ENCODE measurements at places on chromosomes 11 and 22.

DNA sequence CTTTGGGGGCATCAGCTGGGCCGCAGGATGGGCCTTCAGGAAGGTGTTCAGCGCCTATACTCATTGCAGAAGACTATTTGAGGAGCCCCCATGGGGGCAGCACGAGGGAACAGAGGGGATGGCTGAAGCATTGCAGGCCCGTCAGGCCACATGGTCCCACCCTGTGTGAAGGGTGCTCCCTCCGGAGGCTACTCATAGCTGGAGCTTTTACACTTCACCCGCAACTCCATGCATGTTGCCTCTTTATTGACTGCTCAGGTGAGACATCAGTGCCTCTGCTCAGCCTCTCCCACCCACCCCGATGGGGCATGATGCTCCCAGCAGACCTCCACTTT lies 1500.9 kb downstream of the TBC1D22A start:
- DNase-seq: no peak

DNA sequence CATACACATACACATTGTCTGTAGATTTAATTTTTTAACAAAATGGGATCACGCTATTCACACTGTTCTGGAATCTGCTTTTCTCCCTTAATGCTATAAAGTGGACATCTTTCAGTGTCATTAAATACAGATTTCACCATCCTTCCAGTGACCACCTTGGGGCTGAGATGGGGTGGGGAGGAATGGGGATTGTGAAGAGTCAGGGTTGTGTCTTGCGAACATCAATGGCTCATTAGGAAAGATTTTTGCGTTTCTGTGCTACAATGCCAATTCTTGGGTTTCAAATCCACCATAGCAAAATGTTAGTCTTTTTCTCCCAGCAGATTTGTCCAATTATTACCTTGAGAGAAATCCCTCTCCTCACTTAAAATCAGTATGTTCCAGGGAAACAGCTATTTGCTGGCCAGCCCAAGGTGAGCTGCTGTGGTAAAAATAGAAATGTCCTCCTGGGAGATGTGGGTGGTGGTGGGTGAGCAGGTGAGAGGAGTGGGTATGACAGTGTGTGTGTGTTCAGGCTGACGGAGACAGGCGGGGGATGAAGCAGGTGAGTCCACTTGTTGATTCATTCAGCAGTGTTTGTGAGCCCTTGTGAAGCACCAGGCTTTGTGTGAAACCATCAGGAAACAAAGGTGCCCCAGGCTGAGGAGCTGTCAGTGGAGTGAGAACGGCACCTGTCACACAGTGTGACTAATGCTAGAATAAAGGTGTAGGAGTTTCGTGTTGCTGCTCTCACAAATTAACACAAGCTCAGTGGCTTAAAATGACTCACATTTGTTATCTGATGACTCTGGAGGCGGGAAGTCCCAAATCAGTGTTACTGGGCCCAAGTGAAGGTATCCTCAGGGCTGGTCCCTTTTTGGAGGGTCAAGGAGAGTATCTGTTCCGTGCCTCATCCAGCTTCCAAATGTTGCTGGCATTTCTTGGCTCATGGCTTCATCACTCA lies 1.7 kb upstream of the CBX6 start:
- DNase-seq: no peak

DNA sequence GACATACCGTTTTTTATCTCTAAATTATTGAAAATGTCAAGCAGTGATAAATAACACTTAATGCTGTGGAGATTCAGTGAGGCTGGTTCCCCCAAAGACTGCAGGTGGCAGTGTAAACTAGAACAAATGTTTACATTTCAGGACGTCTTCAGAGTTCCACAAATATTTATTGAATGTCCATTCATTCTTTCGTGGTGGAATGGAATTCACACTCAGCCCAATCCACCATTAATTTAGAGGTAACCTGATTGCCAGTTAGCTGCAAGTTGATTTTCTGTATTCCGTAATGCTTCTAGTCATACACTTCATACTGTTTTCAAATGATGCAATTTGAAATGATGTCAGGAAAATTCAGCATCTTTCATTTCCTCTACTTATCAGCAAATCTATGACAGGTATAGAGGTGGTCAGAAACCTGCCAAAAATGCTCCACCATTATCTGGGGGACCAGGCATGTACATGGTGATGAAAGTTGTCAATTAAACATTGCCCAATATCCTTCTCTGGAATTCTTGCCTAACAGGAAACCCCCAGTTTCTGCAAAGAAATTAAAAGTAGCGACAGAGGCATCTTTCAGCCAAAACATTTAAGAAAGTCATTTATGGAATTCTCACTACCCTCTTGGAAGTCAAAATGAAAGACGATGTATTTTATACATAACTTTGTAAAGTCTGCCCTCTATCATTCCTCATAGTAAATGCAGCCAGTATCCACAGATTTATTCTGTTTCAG lies 94.3 kb upstream of the BMAL1 start:
- peak; percentile 63 for DNase-seq

- DNase-seq: no peak
These were observed 97.0 kb upstream of the E2F8 start for GRCh38 chr11:19337779-19338178.

GRCh38 chr11:118689503-118689851 lies 10.0 kb upstream of the TREH start:
- DNase-seq: no peak

DNA sequence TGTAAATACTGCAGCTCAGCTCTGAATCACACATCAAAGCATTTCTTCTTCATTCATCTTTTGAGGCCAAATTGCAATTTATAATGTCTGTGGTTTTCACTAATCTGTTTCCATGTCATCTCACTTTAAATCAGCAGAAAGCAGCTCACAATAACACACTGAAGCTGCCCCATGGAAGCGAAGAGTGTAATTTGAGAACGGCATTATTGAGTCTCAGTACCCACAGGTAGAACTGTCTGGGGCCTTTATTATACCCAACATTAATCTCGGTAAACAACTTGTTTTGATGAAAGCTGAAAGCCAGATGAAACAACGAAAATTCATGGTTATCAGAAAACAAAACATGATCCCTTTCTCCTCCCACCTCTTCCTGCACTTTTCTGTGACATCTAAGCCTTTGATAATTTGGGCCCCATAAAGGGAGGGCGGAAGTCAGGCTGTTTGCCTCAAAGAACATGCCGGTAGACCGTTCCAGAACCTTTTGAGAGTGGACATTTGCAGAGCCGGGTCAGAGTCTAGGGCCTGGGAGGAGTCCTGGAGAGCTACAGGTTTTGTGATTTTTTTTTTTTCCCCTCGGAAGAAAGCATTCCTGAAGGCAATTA lies 68.2 kb upstream of the SESN3 start:
- DNase-seq: no peak

Measured in hematopoietic multipotent progenitor cell treated with erythropoietin and hydrocortisone succinate and interleukin-3 and kit ligand, for 4 days (in vitro differentiated cells).